ENCODE measurements at places on chromosomes 1 and 21. TPM values are rescaled to one million over a fixed set of nuclear protein-coding genes. Genes with fewer than 3 reads are reported as not detected.

FAM110D gene
- polyA plus RNA-seq, result 0.91 TPM

CDCA8 gene
- 7.3 TPM for polyA plus RNA-seq

FMO4 gene
- polyA plus RNA-seq, result 5.0 TPM

SPATA45 gene
- polyA plus RNA-seq, result not detected

LRRC42 gene
- 23.7 TPM for polyA plus RNA-seq

ST6GALNAC5 gene
- polyA plus RNA-seq, result 1.2 TPM

CAMK1G gene
- polyA plus RNA-seq, result 0.16 TPM

CD5L gene
- 0.07 TPM for polyA plus RNA-seq

SH2D1B gene
- 0.35 TPM for polyA plus RNA-seq

DNA sequence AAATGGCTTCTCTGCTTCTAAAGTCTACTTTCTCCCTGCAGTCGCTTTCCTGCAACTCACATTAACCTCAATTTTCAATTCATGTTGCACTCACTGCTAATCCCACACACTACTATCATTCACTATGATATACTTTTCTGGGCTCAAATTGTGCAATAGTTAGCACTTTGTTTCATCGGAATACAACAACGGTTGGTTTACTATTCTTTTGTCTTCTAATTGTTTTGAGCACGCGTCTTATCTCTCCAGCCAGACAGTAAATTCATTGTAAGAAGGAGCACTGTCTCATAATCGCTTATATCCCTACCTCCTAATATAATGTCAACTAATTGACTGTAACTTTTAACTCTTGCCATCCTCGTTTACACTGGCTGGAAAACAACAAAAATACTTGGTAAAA lies 3.9 kb upstream of the PALMD start:
- DNase-seq, result no peak

DNA sequence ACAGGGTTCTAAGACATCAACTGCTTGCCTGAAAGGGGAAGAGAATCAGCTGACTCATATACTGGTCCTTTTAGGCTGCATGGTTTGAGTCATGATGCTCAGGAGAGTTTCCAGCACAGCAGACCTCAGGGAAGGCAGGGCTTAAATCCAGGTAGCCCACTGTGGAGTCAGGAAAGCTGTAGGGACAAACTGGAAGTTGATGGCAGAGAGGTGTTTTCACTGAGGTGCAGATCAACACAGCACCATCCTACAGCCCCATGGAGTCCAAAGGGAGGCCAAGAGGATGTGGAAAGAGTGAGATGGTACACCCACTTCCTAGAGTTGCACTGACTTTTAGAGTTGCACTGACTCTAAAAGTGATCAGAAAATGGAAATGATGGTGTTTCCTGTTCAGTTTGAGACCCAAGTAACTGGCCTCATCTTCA lies 252.4 kb upstream of the DUSP10 start:
- no peak for DNase-seq

- peak; percentile 57 for DNase-seq
Observed at GRCh38 chr1:10862743-10863335, 66.4 kb upstream of the CASZ1 start.

DNA sequence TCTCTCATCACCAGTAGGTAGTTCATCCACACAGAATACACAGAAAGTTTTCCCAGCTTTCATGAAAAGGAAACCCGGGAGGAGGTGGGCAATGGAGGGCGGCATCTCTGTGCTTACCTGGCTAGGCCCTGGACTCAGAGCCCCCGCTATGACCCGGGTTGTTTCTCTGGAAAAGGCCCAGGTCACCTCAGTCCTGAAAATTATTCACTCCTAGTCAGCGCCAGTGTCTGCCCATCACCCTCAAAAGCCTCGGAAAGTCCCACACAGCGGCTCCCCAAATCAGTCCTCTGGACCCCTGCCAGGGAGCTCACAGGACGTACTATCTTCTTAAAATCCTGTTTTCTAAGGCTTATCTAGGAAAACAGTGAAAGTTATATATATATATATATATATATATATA lies 51.2 kb downstream of the TCP10L start:
- no peak for DNase-seq

- DNase-seq, result no peak
Observed at GRCh38 chr1:113657126-113657525, 102.2 kb downstream of the PHTF1 start.

DNA sequence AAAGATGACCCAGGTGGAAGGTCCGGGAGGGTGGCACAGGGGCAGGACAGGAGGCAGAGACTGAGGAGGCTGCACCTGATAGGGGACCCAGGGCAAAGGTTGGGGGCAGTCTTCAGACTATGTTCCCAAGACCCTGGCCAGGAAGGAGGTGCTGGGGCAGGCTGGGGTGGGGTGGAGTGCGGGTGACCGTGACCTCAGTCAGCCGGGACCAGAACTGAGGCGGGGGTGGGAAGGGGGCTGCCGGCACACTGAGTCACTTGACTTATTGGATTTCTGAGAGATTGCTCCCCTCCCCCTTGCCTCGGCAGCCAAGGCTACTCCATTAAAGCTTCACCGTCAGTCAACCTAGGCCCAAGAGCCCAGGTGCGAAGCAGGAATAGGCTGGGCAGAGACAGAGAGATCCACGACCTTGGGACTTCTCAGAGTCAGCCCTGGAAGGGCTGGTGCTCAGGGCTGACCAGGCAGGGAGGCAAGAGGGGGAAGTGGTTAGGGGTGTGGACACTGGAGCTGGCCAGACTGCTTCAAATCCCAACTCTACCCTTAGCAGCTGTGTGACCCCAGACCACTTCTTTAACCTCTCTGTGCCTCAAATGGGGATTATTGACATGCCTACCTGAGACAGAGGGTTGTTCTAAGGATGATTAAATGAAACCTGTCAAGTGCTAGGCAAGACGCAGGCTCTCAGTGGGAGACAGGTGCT lies 47.9 kb upstream of the LAPTM5 start:
- no peak for DNase-seq

DNA sequence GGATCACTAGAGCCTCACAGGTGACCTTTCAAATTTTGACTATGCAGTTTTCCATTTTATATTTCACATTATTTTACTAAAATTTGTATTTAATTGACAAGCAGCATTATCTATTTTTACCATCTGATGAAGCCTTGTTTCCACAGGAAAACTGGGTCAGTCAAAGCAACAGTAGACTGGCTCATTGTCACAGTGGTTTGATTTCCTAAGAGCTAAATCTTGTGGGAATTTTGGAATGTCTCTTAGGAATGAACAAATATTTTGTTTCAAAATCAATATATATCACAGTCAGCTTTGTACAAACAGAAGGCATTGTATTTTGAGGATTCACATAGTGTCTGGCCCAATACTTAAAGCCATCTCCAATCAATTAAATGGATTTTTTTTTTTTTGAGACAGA lies 152.6 kb upstream of the RNPC3 start:
- no peak for DNase-seq

DNA sequence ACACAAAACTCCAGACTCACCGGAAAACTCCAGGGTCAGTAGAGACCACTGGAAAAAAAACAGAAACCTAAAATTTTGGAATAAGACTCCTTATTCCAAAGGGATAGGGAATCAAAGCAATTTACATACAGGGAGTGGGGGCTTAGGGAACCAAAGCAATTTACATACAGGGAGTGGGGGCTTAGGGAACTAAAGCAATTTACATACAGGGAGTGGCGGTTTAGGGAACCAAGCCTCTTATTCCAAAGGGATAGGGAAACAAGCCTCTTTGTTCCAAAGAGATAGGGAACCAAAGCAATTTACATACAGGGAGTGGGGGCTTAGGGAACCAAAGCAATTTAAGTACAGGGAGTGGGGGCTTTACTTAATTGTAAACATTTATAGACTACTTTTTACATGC lies 28.4 kb upstream of the TTLL7 start:
- DNase-seq, result no peak

- DNase-seq, result peak; percentile 79
Observed at GRCh38 chr21:37367703-37368540, 1.3 kb downstream of the DYRK1A start.

GRCh38 chr1:31013187-31013864 lies 52.2 kb downstream of the PUM1 start:
- DNase-seq, result no peak

DNA sequence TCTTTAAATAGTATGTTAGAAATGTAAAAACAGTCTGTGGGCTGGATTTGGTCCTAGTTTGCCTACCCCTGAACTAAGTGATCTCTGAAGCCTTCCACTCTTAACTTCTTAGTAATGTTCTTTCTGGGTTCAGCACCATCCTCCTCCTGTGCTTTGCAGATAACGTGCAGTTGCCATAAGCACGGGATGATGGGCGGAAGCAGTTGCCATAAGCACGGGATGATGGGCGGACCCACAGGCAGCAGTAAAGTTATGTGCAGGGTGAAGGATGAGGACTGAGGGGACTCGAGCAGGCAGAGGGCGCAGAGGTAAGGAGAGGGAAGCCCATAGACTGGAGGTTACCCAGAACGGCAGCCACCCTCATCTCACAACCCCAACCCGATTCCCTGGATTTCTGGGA lies 25.6 kb downstream of the GPA33 start:
- no peak for DNase-seq

DNA sequence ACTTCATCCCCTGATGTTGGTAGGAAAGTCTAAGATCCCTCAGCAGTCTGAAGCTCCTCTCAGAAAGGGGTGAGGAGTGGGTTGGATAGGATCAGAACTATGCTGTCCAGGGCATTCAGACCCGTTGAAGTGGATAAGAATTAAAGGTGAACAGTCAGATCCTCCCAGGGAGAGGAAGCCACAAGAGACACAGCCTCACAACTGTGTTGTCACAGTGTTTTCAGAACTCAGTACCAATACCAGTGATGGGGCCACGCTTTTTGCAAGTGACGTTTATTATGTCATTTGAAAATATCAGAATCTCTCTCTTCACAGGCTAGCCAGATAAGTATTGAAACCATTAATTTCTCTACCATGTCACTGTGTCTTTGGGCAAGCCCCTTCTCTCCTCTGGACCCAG lies 15.4 kb upstream of the EPS15 start:
- no peak for DNase-seq

- DNase-seq, result no peak
Observed at GRCh38 chr1:22799971-22800370, 89.3 kb downstream of the EPHB2 start.

DNA sequence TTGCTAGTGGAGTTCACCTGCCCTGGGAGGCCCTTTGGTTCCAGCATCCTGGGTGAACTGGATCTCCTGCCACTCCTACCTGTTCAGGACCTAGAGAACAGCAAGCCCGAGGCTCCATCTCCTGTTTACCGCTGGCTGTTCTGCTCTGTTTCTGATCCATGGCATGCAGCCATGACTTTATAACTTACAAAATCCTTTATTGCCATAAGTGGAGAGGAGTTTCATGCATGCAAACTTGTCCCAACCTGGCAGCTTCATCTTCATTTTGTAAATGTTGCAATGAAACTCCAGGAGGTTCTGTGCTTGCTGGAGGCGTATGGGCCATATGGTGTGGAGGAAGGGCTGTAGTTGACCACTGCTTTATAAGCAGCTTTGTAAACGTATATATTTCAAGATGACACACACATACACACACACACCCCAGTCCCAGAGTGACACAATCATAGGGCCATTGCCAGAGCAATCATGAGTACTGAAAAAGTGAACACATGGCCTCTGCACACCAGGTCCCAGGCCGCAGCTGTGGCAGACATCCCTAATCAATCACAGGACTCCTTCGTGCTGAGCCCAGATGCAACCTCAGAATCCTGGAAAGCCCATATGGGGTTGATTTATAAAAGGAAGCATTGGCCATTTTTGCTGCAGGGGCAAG lies 69.0 kb downstream of the UBIAD1 start:
- DNase-seq, result peak; percentile 93

DNA sequence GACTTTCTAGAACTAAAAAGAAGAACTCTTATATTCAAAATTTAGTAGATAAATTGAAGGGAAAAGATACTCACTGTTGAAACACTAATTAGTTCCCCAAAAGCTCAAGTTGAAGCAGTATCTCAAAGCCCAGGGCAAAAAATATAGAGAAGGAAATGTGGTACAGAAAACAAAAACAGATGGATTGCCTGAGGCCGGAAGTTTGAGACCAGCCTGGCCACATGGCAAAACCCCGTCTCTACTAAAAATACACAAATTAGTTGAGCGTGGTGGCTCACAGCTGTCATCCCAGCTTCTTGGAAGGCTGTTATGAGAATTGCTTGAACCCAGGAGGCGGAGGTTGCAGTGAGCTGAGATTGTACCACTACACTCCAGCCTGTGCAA lies 36.0 kb downstream of the FAM177B start:
- DNase-seq, result peak; percentile 70

DNA sequence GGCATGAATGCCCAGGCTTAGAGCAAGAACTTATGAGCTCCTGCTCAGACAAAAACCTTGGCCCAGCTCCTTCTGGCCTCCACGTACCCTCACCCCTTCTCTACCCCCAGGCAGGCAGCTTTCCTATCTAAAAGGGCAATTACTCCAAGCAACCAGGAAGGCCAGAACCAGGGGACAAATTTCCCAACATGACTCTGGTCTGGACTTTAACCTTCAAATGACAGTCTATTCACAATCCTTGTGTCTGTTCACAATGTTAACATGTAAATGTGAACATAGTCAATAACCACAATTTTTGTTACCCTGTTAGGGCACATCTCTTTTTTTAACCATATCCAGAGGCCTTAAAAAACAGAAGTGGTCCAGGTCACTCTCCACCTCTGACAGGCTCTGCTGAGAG lies 64.4 kb upstream of the LAPTM5 start:
- no peak for DNase-seq

DNA sequence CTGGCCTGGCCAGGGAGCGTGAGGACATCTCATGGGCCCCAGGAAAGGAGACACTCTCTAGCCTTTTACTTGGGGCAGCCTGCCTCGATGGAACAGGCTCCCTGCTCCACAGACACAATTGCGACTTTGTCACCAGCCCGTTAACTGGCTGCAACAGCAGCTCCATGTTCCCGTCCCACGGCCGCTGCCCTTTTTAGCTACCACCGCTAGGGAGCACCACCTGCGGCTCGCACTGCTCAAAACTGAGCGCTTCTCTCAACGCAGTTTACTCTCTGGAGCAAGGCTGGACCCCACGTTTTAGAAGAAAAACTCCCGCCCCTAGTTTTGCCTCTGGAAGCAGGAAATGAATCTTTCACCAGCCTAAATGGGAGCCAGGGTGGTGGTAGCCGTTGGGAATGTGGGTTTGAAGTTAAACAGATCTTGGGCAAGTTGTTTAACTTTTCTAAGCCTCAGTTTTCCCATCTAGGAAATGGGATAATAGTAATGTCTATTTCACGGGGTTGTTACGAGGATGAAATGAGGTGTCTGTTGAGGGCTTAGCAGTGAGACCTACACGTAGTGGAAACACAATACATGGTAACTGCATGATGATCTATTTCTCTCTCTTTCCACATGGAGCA lies 3.5 kb upstream of the LRRC38 start:
- no peak for DNase-seq

- DNase-seq, result no peak
Observed at GRCh38 chr21:42193131-42193671, 25.7 kb upstream of the ABCG1 start.

DNA sequence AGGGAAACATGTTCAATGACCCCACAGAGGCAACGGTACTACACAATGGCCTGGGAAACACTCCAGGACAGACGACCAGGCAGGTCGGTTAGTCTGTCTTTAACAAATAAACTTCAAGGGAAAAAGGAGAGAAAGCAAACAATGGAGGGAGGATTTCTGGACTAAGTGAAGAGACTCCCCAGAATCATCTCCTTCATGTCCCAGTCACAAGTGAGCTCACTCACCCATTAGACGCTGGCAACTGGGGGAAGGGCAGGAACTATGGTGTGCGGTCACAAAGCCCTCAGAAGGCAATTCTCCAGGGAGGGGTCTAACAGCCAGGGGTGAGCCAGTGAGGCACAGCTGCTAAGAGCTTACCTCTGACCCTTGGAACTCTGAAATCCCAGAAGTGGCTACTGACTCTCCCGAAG lies 55.7 kb upstream of the NADK start:
- DNase-seq, result no peak

Measured in muscle of leg (tissue), 16 donors.